ENCODE measurements at places on chromosomes 2 and 18.

GRCh38 chr18:52288403-52289004 lies 51.5 kb upstream of the DCC start:
- H3K27ac ChIP-seq, result no peak overlapping the region
- H3K4me1 ChIP-seq, result no peaks in the 10 kb centered on the region
- H3K27me3 ChIP-seq, result no peaks in the 10 kb centered on the region
- H3K36me3 ChIP-seq, result no peaks in the 10 kb centered on the region
- no peak overlapping the region for H3K4me3 ChIP-seq
- DNase-seq, result no peak

GRCh38 chr2:24754985-24755705 lies 38.0 kb downstream of the PTRHD1 start:
- H3K27me3 ChIP-seq, result no peaks in the 10 kb centered on the region
- H3K4me1 ChIP-seq, result no peaks in the 10 kb centered on the region
- H3K4me3 ChIP-seq, result no peak overlapping the region
- peaks cover 56% of the 10 kb centered on the region for H3K36me3 ChIP-seq
- DNase-seq, result no peak

DNA sequence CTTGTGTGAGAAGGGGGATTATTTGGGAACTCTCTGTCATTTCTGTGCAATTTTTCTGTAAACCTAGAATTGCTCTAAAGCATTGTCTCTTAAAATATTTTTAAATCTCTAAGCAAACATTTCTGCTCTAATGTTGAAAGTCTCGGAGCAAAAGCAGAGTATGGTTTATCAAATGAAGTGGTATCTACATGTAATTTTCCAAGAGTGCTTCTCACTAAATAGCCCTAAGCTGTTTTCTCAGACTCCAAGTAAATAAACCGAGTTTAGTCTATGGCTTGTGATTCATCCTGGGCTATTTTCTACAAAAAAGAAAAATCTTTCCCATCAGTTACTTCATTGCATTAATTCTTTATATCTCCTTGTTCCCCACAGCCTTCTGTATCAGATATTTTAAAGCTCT lies 90.8 kb downstream of the METTL4 start:
- no peaks in the 10 kb centered on the region for H3K4me1 ChIP-seq
- no peak overlapping the region for H3K27ac ChIP-seq
- no peaks in the 10 kb centered on the region for H3K36me3 ChIP-seq
- no peak overlapping the region for H3K4me3 ChIP-seq
- no peaks in the 10 kb centered on the region for H3K27me3 ChIP-seq

GRCh38 chr2:191670076-191670475 lies 7.9 kb upstream of the NABP1 start:
- no peaks in the 10 kb centered on the region for H3K27me3 ChIP-seq
- no peak for DNase-seq
- H3K27ac ChIP-seq, result no peak overlapping the region
- H3K36me3 ChIP-seq, result no peaks in the 10 kb centered on the region

- no peak overlapping the region for H3K4me3 ChIP-seq
- H3K27me3 ChIP-seq, result no peaks in the 10 kb centered on the region
- no peak for DNase-seq
- H3K4me1 ChIP-seq, result no peaks in the 10 kb centered on the region
Measured at GRCh38 chr2:1601067-1601412, 143.3 kb downstream of the PXDN start.

- H3K36me3 ChIP-seq, result no peaks in the 10 kb centered on the region
- DNase-seq, result no peak
- H3K4me3 ChIP-seq, result no peak overlapping the region
- no peaks in the 10 kb centered on the region for H3K4me1 ChIP-seq
- no peaks in the 10 kb centered on the region for H3K27me3 ChIP-seq
- no peak overlapping the region for H3K27ac ChIP-seq
Measured at GRCh38 chr2:144162652-144163051, 357.3 kb downstream of the ZEB2 start.

DNA sequence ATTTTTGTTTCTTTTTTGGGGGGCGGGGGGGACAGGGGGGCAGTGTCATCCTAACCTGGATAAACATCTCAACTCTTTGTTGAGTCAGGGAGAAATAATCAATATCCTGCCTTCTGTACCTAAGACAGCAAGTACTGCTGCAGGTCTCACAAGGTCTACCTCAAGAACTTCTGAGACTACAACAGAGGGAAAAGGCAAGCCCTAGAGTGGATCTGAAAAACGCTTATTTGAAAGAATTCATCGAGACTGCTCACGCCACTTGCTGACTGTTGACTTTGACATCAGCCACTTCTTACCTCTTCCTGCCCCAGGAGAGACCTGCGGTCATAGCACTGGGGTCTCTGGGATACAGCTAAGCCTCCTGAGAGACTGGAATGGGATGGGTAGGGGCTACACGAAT lies 8.4 kb downstream of the HDLBP start:
- peaks cover 21% of the 10 kb centered on the region for H3K4me1 ChIP-seq
- no peak overlapping the region for H3K27ac ChIP-seq
- no peaks in the 10 kb centered on the region for H3K27me3 ChIP-seq

DNA sequence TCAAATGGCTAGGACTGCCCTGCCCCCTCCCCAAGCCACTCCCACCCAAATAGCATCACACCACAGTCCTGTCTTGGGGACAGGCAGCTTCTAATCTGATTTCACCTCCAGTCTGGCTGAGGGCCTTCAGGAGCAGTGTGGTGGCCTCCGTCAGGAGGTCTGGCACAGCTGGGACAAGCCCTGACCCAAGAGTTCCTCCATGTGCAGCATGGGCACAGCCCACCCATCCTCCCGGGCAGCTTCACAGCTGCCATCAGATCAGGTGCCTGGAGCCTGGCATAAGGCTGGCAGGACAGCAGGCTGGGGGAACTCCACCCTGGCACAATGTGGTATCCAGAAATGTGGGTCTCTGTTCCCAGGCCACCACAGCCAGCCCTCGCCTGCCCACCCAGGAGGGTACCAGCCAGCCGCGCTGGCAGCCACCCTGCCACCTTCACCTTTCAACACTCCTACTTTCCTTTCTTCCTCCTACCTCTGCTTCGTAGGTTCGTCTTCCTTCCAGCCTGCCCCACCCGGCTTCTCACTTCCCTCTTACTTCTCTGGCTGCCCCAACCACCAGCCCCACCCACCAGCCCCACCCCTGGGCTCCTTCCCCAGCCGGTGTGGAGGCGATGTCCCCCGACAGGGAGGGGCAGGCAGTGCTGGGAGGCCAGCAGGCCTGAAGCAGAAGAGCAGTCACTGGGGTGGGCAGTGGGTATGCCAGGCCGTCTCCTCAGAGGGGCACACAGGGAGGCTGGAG lies at the start of gene CAPG:
Gene CAPG, minus strand, starts transcription at position 522 of the 739 bp plus-strand sequence. CDS start 8,221 bp downstream, outside the sequence.
- peak within 1 kb of the TSS; percentile 63 for H3K4me3 ChIP-seq
- DNase-seq, result no peak
- H3K36me3 ChIP-seq, result no peaks in the 10 kb centered on the region
- peak within 1 kb of the TSS; percentile 41 for H3K27ac ChIP-seq

DNA sequence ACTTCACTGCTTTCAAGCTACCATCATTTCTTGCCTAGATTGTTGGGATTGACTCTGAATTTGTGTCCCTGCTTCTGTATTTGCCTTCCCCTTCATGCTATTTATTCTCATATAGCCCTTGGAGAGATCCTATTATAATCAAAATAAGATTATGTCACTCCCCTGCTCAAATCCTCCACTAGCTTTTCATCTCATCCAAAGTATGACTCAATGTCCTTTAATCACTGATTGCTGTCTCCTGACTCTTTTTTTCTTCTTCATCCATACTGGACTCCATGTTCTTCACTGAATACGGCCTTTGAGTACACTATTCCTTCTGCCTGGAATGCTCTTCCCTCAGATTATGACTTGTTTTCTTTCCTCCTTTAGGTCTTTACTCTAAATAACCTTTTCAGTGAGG lies 5.0 kb downstream of the RBKS start:
- H3K4me1 ChIP-seq, result peaks cover 8% of the 10 kb centered on the region
- DNase-seq, result no peak
- no peak overlapping the region for H3K4me3 ChIP-seq
- H3K27ac ChIP-seq, result no peak overlapping the region
- no peaks in the 10 kb centered on the region for H3K27me3 ChIP-seq

GRCh38 chr2:173028141-173028540 lies 47.5 kb upstream of the MAP3K20 start:
- H3K27ac ChIP-seq, result no peak overlapping the region
- H3K4me1 ChIP-seq, result no peaks in the 10 kb centered on the region
- no peak for DNase-seq
- no peaks in the 10 kb centered on the region for H3K27me3 ChIP-seq
- no peaks in the 10 kb centered on the region for H3K36me3 ChIP-seq

DNA sequence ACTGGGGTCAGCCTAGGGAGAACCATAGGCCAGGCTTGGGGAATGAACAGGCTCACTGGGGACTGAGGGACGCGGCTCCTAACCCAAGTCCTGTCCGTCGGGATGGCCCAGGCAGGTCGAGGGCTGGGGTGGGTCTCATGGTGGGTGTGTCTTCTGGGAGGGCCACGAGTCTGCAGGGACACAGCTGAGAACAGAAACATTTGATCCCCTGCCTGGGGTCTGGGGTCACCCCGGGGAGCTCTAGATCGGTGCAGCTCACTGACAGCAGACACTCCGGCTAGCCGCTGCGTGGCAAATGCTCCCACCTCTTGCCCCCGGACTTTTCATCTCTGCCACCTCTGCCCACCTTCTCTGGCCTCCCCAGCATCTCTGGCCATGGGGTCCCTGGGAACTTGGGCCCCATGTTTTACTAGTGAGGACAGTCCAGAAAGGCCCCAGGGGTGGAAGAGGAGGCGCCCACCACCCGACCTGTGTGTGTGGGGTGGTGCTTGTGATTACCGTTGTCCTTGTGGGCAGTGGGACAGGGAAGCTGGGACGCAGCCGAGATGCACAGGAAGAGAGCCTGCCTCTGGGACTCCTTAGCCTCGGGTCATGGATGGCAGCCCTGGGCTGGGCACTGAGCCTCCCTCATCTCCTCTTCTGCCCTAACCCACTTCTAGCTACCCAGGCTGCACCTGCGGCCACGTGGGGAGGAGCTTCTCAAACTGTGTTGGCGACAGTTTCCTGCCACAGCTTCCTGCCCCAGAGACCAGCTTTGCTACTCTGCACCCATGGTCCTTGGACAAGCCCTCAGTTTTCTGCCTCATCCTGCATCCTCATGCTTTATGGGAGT lies 4.9 kb downstream of the ZAP70 start:
- peak; percentile 74 for DNase-seq
- H3K27ac ChIP-seq, result peak overlapping the region; percentile 95
- peak overlapping the region; percentile 68 for H3K4me3 ChIP-seq
- H3K27me3 ChIP-seq, result no peaks in the 10 kb centered on the region

- H3K4me3 ChIP-seq, result no peak overlapping the region
- no peaks in the 10 kb centered on the region for H3K4me1 ChIP-seq
- DNase-seq, result peak; percentile 2
- no peaks in the 10 kb centered on the region for H3K27me3 ChIP-seq
- H3K27ac ChIP-seq, result no peak overlapping the region
Measured at GRCh38 chr2:50529600-50530218, 502.2 kb downstream of the NRXN1 start.

GRCh38 chr2:241157841-241158545 lies 7.7 kb downstream of the PPP1R7 start:
- H3K4me1 ChIP-seq, result no peaks in the 10 kb centered on the region
- H3K27me3 ChIP-seq, result no peaks in the 10 kb centered on the region
- H3K27ac ChIP-seq, result no peak overlapping the region

- no peaks in the 10 kb centered on the region for H3K4me1 ChIP-seq
- H3K4me3 ChIP-seq, result no peak overlapping the region
- H3K36me3 ChIP-seq, result no peaks in the 10 kb centered on the region
Measured at GRCh38 chr2:199409759-199410529, 47.8 kb downstream of the SATB2 start.

DNA sequence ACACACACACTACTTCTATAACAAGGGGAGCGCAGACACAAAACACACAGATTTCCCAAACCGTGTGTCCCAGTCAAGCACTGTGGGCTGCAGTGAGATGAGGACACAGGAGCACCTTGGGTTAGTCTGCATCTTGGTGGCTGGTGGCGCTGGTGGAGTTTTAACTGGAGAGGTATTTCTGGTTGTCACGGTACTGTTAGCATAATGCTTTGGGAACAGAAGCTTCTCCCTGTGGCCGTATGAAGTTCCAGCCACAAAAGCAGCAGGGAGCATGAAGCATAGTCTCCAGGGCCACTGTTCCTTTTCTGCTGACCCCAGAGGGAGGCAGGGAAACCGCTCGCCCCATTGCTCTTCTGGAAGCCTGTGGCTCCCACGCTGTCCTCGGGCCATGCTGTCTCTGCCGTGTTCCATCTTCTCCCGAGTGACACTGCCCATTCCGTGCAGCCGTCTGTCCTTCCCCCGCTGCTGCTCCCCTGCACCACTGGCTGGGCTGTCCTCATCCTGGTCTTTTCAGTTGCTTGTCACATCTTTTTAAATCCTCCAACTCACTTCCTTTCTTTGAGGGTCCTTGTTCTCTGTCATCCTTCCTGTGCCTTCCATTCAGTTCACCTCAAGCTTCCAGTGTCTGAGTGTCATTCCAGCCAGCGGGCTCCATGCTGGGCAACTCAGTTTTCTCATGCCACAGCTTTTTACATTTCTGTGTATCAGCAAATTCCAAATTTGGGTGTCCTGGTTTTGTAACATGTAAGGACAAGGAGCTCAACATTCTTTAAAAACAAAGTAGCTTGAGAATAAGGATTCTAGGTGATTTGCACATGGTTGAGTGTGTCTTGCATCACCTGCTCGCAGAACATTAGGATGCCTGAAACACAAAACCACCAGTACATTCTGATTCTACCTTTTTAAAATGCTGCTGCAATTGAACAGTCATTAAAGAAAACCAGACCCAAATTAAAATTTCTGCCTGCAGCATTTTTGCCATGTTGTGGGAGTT lies 125.0 kb downstream of the MTCL1 start:
- H3K27me3 ChIP-seq, result no peaks in the 10 kb centered on the region
- no peaks in the 10 kb centered on the region for H3K4me1 ChIP-seq
- no peak for DNase-seq
- no peak overlapping the region for H3K27ac ChIP-seq

- no peak overlapping the region for H3K27ac ChIP-seq
- no peaks in the 10 kb centered on the region for H3K4me1 ChIP-seq
- H3K36me3 ChIP-seq, result no peaks in the 10 kb centered on the region
- DNase-seq, result no peak
Measured at GRCh38 chr18:10247021-10247741, 207.3 kb upstream of the APCDD1 start.

DNA sequence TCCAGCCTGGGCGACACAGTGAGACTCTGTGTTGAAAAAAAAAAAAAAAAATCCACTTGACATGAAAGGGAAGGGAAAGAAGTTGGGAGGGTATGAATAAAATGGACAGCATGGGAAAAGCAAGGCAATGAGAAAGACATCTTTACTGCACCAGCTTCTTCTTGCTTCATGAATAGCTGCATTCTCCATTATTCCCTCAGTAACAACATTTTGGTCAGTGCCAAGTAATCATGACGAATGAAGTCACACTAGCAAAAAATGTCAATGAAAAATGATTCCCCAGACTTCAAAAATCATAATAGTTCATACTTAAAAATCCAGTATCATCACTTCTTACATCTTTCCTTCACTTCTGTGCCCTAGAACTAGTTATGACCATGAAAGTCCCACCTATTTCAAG lies 30.4 kb downstream of the ADAM17 start:
- no peak overlapping the region for H3K27ac ChIP-seq
- H3K4me1 ChIP-seq, result no peaks in the 10 kb centered on the region
- DNase-seq, result no peak
- H3K4me3 ChIP-seq, result no peak overlapping the region

Data from naive thymus-derived CD4-positive, alpha-beta T cell (primary cell).